Caudate nucleus (tissue), 63 donors: ENCODE measurements at places on chromosomes 7 and 10.

DNA sequence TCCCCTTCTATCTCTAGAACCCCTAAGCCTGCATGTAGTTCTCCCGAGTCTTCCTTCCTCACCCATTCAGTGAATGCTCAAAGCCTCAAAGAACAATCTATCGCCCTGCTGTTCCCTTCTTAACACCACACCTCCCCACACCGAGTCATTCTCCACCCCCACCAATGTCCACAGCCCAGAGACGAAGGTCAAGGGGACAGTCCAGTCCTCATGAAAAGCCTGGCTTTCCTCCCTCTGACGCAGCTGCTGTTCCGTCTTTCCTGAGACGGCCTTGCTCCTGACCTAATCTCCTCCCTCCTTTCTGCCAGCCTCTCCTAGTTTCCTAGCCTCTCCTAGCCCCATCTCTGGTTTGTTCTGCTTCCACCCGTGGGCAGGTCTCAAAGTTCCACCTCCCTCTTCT, 9.2 kb downstream of the MOSPD3 start:
- DNase-seq: no peak

- no peak for DNase-seq
Observed at GRCh38 chr7:17299483-17299991, 1.1 kb downstream of the AHR start.

GRCh38 chr7:136102881-136103280, 125.7 kb upstream of the MTPN start:
- no peak for DNase-seq

- no peak for DNase-seq
Observed at GRCh38 chr10:97683556-97684367, 3.3 kb downstream of the AVPI1 start.

GRCh38 chr7:36937754-36938563, 213.7 kb upstream of the AOAH start:
- DNase-seq: no peak

DNA sequence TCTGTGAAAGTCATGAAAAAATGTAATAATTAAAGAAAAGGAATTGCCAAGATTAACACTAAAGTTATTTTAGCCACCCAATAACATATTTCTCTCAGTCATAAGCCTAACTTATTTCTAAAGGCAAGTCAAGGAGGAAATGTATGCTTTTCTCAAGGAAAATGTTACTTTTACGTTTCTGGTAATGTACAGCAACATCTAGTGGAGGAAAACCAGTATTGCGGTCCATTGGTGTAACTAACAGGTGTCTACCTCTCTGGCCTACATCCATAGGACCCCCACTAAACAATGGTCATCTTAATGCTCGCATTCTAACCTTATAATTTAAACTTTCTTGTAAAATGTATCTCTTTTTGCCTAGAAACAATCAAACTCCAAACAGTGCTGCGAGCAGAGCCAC, 437.5 kb downstream of the KIF20B start:
- no peak for DNase-seq

DNA sequence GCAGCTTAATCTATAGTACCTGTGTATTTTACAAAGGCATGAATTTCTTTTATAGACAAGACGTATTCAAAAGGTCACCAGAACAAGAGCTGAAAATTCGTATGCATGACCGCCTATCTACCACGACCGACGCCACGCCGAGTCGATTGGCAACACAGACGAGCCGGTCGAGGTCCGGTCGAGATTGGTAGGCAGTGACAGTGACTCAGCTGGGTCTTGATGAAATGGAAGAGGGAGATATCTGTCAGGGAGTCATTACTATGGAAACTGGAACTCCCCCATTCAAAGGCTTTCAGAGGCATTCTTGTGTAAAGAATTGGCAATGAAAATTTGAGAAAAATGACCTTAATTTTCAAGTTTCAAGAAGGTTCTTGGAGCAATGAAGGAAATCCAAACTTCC, 2.1 kb downstream of the ATP5MK start:
- no peak for DNase-seq

GRCh38 chr10:30048768-30049517, 10.4 kb downstream of the JCAD start:
- no peak for DNase-seq
